ENCODE measurements at places on chromosomes 7 and 10.

DNA sequence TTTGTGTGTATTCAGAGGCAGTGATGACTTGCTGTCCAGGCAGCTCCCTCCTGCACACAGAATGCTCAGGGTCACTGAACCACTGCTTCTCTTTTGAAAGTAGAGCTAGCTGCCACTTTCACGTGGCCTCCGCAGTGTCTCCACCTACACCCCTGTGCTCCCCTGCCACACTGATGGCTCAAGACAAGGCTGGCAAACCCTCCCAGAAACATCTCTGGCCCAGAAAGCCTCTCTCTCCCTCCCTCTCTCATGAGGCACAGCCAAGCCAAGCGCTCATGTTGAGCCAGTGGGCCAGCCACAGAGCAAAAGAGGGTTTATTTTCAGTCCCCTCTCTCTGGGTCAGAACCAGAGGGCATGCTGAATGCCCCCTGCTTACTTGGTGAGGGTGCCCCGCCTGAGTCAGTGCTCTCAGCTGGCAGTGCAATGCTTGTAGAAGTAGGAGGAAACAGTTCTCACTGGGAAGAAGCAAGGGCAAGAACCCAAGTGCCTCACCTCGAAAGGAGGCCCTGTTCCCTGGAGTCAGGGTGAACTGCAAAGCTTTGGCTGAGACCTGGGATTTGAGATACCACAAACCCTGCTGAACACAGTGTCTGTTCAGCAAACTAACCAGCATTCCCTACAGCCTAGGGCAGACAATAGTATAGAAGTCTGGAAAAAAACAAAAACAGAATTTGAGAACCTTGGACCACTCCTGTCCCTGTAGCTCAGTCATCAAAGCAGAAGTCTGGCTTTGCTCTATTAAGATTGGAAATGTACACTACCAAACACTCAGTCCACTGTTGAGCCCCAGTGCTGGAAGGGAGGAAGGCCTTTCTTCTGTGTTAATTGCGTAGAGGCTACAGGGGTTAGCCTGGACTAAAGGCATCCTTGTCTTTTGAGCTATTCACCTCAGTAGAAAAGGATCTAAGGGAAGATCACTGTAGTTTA, 15.8 kb downstream of the SCD start:
- DNase-seq = no peak

DNA sequence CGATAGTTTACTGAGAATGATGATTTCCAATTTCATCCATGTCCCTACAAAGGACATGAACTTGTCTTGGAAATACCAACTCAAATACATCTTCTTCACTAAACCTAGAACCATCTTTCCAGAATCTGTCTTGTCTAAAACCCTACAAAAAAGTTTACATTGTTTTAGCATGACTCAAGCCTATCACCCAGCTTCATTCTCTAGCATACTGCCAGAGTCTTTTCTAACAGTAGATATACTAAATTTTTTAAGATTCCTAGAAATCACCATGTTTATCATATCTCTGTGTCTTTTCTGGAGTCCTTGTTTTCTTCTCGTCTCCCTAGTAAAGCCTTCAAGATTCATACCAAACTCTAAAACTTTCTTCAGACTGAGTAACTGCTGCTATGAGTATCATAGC, 129.7 kb downstream of the SEMA3E start:
- no peak for DNase-seq

- no peak for DNase-seq
These were observed 270.5 kb upstream of the MKLN1 start for GRCh38 chr7:131057015-131057793.

- no peak for DNase-seq
These were observed 31.5 kb upstream of the ARID5B start for GRCh38 chr10:61869774-61870525.

DNA sequence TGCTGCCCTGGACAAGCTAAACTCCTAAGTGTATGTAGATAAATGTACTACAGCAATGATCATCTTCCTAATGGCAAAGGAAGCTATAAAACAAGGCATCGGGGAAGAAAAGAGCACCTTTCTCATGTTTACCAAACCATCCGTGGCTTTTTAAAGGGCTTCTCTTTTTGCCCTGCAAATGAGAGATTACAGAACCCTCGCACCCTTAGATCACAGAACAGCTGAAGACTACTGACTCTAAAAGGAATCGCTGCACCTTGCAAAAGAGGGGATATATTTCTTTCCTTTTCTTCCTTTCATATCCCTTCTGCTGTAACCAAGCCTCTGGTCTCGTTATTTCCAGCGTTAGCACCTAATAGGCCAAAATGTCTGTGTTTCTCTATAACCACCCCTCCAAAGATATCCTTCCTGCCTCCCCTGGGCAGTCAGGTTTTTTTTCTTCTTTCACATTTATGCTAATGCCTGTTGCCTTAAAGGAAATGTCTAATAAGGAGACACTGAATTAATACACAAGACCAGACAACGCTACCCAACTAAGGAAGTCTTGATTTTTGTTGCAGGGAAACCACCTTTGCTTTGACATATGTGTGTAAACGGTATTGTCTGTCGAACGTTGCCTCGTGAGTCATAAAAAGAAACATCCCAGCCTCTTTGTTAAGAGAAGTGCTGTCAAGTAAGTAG, 10.5 kb downstream of the ST8SIA6 start:
- DNase-seq = no peak

DNA sequence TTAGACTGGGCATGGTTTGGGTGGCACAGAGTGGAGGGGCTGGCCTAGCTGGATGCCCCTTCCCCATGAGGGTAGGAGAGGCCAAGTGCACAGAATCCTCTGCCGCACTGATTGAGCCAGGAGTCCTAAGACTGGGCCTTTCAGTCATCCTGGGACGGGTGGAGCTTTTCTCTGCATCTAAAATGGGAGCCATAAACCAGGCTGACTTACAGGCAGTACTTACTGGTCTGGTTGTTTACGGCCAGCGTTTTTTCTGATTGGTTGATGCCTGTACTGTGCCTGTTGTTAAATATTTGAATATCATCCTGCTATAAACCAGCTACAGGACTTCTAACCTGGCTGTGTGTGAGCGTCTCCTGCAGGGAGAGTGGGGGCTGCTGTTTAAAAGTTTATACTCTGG, 107.8 kb downstream of the CDH23 start:
- DNase-seq = no peak

DNA sequence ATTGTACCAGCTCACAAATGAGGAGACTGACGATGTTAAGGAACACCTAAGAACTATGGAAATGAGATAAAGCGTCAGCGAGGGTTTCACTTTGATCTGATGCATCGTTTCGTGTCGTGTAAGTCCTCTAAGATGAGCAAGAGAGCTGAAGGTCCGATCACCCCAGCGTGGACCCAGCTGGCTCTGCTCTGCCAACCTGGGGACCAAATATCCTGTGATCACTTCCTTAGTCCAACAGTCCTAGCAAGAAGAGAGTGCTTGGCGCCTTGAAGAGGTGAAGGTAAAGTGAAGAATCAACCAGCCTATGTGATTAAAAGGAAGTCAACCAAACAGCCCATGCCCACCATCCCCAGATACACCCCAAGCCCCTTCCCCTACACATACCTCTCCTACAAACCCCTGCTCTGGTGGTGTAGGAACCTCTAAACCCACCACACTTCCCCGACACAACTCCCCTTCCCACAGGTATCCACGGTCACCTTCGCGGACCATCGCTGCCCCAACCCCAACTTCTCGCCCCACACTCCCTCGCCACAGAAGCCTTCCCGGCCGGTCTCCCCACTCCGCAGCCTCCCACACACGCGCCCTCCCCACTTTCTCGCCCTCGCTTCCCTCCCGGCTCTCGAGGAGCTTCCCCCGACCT, 722 bp downstream of the UPF2 start:
- DNase-seq = peak; percentile 9

GRCh38 chr7:73451780-73452398, 18.3 kb downstream of the FZD9 start:
- no peak for DNase-seq

DNA sequence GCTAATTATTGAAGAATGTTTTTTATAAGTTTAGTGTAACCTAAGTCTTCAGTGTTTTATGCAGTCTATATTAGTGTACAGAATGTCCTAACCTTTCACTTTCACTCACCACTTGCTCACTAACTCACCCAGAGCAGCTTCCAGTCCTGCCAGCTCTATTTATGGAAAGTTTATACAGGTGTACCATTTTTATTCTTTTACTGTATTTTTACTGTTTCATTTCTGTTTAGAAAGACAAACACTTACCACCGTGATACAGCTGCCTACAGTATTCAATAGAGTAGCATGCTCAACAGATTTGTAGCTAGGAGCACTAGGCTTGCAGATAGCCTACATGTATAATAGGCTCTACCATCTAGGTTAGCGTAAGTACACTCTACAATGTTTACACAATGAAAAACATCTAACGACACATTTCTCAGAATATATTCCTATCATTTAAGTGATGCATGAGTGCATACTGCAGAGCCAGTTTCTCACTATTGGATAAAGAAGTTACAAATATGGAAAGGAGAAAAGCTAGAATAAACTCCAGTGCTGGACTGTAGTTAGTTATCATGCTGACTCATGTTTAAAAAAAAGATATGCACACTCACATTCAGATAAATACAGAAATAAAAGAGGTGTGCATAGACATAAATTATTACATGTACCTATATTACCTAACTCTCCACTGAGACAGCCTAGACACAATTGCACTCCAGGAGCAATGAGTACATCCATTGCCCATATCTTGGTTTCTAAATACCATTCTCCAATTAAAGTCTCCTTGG, 30.4 kb downstream of the STEAP1B start:
- no peak for DNase-seq

DNA sequence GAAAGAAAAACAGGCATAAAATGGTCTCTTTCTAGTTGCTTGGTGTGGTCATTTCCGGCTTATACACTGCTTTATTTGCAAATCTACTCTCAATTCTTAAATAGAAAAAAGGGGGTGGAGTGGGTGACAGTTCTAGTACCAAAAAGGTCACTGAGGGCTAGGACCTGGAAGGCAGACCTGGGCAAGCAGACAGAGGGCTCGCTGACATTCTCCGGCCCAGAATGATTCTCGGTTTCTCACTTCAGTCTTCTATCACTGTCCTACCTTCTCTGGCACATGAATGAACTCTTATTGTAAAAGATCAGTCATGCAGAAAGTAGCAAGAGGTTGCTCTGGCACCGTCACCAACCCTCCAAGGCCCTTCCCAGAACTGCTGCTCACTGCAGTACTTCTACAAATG, 54.0 kb downstream of the MALSU1 start:
- no peak for DNase-seq

DNA sequence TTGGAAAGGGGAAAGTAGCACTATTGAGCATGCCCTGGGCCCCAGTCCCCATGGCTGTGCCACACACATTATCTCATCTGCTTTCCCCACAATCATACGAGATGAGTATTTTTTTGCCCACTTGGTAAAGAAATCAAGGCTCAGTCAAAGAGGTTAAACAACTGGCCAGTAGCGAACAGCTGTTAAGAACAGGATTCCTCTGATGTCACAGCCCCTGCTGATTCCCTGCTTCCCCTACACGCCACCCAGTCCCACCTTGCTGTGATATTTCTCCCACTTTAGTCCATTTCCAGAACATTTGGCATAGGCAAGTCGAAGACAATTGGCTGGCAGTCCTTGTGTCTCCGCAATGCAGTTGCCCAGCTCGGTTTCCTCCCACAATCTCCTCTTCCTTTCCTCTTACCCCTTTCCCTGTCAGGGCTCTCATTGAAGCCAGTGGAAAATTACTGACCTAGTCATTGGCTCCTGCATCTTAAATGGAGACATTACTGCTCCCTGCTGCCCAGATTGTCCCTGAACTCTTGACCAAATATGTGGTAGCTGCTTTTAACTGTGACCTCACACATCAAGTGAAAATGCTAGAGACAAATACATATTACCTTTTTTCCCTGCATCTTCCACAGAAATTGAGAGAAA, 56.5 kb upstream of the EEPD1 start:
- DNase-seq = no peak

GRCh38 chr10:103199488-103199887, 6.4 kb upstream of the NT5C2 start:
- DNase-seq = no peak

- DNase-seq = no peak
These were observed 23.7 kb downstream of the SVIL start for GRCh38 chr10:29610876-29611647.

DNA sequence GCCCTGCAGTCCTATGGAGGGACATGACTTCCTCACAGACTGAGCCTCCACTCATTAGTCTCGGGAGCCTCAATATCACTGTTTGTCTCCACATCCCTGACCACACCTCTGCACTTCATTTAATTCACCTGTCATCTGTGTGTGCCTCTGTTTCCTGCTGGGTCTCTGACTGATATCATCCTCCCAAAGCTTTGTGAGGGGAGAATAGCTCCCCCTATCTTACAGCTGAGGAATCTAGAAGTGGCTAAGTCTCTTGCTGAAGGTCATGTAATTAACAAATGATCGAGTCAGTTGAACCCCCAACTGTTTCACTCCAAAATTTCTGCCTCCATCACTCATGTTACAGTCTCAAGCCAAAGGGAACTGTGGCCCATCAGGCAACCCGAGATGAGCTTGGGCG, 5.5 kb upstream of the CPXM2 start:
- DNase-seq = no peak

- DNase-seq = no peak
These were observed 21.1 kb downstream of the RNF32 start for GRCh38 chr7:156661637-156662036.

DNA sequence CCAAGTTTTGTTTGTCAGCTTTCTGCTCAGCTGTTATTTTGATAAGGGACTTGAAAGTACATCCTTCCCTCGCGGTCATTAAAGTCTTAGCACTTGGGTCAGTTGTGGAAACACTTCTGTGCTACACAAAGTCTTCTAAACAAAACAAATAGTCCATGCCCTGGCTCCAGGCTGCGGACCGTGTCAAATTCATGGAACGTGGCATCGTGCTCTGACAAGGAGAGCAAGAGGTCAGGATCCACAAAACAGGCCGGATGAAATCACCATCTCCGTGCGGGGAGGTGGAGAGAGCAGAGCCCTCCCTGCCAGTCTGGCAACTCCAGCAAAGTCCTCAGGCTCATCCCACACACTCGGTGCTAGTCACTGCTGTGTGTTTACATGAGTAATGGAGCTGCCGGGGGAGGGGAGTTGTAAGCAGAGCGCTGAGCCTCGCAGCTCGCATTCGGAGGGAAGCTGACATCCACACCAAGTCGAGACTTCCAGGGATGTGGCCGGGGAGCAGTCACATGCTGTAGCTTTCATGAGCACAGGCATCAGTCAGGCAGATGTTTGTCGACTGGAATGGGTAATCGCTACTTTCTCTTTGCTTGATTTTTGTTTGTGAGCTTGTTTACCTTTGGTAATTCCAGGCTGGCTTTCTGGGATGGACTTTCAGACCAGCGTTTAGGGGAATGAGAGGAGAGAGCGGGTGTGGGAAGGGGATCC, 147.6 kb downstream of the ARID5B start:
- peak; percentile 62 for DNase-seq

DNA sequence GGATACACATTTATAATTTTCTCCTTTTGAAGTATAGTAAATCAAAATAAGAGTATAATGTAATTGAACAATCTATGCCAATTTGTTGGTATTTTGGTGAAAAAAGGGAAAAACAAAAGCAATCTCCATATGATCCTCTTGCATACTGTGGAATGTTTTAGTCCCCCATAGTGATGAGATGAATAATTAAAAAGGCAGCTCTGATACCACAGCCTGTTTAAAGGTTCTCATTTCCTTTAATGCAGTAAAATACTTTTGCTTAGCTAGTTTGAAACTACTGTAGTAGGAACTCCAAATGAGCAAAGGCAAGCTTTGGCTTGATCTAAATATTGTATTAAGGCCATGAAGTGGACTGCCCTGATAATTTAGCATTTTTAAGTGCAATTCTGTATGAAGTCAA, 77.6 kb downstream of the VTI1A start:
- DNase-seq = no peak
